Activated naive CD4-positive, alpha-beta T cell (primary cell): ENCODE measurements at places on chromosomes 11 and 22.

- no peak for DNase-seq
These were observed 76.5 kb upstream of the ZBED5 start for GRCh38 chr11:10934293-10934860.

- DNase-seq, result no peak
These were observed 1.8 kb downstream of the C11orf68 start for GRCh38 chr11:65917077-65917433.

DNA sequence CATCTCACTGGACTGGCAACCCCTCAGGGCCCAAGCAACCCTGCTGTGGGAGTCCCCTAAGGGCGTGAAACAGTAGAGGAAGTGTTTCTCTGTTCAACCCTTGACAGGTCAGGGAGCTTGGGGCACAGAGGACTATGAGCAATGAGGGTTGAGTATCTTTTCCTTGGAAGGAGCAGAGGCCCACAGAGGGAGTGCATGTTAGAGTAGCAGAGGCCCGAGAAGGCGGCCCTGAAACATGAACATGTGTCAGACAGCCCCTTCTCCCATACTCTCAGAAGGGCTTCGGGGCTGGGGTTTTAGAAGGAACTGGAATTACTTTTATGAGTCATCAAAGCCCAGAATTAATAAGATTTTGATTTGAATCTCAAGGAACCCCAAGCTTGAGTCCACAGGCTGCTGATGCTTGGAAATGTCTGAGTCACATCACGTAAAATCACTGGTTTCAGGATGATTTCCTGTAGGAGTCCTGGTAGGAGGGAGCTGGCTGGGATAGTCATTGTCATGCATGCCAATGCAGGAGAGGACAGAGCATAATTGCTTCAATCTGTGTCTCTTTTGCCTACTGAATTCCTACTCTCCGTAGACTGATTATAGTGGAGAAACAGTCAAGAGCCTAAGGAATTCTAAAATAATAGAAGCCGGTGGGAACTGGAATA is 22.6 kb downstream of the C11orf71 start:
- no peak for DNase-seq

GRCh38 chr11:81472646-81473045 is 1261.0 kb downstream of the FAM181B start:
- DNase-seq, result no peak

DNA sequence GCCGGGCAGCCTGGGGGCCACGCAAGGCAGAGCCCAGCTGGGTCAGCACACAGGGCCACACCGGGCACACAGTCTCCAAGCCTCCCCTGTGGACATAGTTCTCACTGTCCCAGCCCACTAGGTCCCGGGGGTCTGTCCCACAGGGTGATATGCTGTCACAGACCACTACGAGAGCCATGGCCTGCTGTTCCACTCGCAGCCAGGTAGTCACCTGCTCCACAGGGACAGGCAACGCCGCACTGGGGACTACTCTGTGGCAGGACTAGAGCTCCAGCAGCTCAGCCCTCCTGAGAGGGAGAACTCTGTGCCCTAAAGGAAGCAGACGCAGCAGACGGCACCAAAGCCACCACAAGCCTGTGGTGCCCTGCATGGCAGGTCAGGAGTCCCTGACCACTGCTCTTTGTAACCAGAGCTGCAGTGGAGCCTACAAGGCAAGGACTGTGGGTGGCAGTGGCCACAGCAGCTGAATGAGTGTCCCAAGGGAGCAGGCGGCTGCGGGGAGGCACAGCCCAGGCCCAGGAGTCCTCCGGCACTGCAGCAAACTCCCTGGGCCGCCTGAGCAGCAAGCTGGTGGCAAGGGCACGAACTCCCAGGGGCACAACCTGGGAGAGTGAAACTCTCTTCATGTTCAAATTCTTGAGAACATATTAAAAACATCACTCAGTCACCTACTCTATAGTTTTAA is 171.2 kb upstream of the GRK3 start:
- no peak for DNase-seq

- no peak for DNase-seq
These were observed 593 bp downstream of the SSH3 start for GRCh38 chr11:67303835-67304411.

DNA sequence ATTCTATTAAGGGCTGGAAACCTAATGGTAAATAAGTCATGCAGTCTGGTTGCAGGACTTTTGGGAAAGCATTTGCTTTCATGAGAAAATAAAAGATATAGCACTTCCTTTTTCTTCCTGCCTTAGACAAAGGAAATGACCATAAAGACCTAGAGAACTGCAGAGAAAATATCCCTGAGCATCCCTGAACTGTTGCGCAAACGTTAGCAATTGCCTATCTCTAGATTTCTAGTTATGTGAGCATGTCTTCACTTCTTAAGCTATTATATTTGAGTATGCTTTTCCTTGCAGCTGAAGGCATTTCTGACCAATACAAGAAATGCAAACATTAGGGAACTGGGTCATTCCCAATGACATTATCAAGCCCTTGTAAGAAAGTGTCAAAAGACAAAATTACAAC is 110.6 kb downstream of the KIF18A start:
- no peak for DNase-seq

- DNase-seq, result no peak
These were observed 47.3 kb upstream of the TMEM45B start for GRCh38 chr11:129768356-129768755.

DNA sequence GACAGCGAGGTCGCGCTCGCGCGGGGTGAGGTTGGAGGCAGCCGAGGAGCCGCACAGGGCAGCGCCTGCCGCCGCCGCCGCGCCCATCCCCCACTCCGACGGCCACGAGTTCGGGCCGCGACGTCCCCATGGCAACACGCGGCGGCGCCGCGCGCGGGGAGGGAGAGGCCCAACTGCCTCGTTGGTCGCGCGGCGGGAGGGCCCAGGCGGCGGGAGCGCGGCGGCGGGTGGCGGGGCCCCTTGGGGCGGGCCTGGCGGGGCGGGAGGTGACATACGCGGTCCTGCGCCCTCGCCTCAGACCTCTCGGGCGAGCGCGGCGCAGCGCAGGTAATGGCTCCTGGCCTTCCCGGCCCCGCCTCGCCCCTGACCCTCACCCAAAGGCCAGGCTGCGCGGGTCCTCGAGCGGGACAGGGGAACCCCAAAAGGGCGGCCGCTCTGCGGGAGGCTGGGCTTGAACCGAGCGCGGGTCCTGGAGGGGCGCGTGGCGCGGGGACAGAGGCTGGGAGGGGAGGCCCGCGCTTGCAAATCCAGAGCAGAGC is at the start of gene DEUP1:
Gene DEUP1, plus strand, starts transcription at position 297 of the 539 bp plus-strand sequence. CDS start 1,518 bp downstream, outside the sequence.
- DNase-seq, result no peak

GRCh38 chr11:117870103-117870952 is 6.1 kb downstream of the FXYD6 start:
- DNase-seq, result no peak

DNA sequence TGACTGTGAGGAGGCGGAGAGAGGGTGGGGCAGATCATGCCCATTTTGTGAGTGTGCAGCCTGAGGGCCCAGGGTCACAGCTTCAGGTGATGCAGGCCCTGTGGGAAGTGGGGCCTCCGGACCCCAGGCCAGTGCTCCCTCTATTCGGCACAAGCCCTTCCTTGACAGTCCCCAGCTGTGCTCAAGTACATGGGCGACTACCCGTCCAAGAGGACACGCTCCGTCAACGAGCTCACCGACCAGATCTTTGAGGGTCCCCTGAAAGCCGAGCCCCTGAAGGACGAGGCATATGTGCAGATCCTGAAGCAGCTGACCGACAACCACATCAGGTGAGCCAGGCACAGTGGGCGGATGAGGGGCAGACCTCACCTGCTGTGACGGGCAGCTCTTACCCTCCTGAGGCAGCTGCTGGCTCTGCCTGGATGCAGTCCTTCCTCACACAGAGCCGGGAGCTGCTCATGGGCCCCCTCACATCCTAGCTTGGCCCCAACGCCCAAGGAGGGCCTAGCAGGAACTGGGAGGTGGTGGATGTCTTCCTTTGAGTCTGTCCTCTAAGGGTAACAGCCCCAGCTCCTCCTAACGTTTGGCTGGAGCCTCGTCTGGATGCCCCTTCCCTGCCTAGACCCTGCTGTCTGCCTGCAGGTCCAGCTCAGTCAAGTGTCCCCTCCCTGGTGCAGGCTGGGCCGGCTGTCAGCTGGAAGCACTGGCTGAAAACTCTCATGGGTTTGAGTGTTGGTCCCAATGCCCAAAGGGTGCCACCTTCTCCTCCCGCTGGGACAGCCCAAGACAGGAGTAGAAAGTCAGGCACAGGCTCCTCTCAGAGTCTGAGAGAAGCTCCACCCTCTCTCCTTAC is 76.1 kb downstream of the MYO7A start:
- DNase-seq, result no peak

GRCh38 chr11:123381817-123382554 is 48.1 kb upstream of the GRAMD1B start:
- no peak for DNase-seq

DNA sequence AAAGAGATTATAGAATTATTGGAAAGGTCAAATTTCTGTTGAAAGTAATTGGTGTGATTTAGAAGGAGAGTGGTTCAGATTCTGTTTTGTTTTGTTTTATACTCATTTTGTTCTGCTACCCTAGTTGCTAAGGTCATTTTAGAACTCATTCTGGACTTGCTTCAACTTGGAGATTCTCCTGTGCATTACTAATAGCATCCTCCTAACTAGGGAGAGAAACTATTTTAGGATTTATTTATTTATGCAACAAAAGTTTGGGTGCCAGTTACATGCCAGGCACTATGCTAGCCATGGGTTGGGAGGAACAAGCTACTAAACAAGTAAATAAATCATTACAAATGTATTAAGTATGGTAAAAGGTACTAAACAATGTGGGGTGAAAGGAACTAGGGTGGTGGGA is 84.0 kb downstream of the YAP1 start:
- DNase-seq, result no peak

- DNase-seq, result no peak
These were observed 1.4 kb downstream of the RIN1 start for GRCh38 chr11:66334605-66335442.

GRCh38 chr11:45384711-45385241 is 98.6 kb upstream of the SYT13 start:
- no peak for DNase-seq

- no peak for DNase-seq
These were observed 118.7 kb downstream of the BBOX1 start for GRCh38 chr11:27159335-27159679.

- no peak for DNase-seq
These were observed 17.1 kb upstream of the TRPC6 start for GRCh38 chr11:101600924-101601323.

DNA sequence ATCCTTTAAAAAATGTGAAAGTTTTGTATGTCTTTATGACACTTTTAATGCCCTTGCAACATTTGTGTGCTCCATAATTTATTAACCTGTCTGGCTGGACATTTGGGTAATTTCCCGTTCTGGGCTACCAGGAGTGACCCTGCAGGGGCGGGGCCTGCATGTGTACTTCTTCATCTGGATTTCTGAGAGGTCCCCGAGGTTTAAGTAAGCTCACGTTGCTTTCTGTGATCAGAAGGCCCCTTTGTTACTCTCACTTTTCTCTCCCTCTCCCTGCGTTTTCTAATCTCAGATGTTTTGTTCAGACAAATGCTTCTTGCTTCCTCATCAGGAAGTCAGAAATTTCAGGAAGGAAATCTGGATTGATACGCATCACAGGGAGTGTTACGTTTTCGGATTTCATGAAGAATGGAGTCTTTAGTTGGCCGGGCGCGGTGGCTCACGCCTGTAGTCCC is 78.9 kb upstream of the CRYBB3 start:
- no peak for DNase-seq

GRCh38 chr22:49930596-49931412 is 12.4 kb downstream of the CRELD2 start:
- no peak for DNase-seq

- no peak for DNase-seq
These were observed 14.5 kb downstream of the DCHS1 start for GRCh38 chr11:6640985-6641701.

- no peak for DNase-seq
These were observed 26.0 kb downstream of the ZNRF3 start for GRCh38 chr22:28909375-28909774.

DNA sequence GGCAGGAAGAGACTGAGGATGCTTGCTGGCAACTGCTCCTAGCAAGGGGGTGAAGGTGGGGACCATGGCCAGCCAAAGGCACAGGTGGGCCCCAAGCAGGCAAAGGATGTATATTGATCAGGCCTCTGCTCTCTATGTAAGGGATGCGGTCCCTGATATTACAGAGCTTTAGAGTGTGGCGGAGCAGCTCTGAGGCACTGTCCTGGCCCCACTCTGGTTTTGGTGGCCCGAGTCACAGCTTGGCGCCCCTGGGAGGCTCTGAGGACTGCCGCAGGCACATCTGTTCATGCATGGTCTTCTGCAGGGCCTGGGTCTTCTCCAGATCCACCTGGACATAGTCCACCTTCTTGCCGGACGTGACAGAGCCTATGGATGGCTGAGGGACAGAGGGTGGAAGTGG is 45.5 kb downstream of the GAB4 start:
- no peak for DNase-seq
